ENCODE measurements at places on chromosomes 7 and 10. TPM values are rescaled to one million over a fixed set of nuclear protein-coding genes. Genes with fewer than 3 reads are reported as not detected.

Gene STRIP2
- 3.0 TPM for polyA plus RNA-seq

Gene TRIM74
- 2.0 TPM for polyA plus RNA-seq

Gene BAMBI
- polyA plus RNA-seq: 9.5 TPM

Gene FAM25C
- not detected for polyA plus RNA-seq

GRCh38 chr7:70091362-70091761, 493.1 kb downstream of the AUTS2 start:
- DNase-seq: no peak

DNA sequence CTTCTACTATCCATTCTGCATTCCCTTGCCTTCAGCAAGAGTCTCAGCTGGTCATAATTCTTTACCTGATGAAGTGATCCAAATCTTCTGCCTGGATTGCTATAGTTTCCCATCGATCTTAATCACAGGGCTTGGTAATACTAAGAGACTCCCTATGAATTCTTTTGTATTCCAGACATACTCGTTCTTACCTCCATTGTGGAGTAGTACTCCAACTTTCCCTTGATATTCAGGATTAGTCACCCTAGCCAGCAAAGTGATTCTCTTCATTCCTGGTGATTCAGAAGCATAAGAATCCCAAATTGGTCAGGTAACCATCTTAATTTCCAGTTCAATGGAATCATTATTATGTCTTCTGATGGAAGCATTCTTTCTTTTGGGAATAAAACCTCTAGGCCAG, 96.7 kb downstream of the TWIST1 start:
- no peak for DNase-seq

GRCh38 chr7:123410273-123410904, 124.0 kb downstream of the IQUB start:
- peak; percentile 66 for DNase-seq

DNA sequence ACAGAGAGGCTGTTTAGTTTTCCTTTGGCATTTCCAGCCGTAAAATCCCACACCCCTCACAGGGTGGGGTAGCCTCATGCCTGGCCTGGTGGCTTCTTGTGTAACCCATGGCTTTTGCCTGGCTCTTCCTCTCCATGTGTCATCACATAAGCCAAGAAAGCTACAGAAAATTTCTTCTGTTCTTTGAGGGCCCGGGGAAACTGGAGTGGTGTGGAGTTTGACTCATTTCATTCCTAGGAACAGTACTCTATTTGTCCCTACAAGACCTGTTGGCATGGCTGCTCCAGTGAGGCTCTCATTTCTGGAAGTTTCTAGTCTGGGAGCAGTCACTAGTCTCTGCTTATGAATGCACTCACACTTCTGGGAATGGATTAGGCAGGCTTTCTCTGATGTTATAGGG, 523.9 kb downstream of the SUGCT start:
- DNase-seq: no peak

DNA sequence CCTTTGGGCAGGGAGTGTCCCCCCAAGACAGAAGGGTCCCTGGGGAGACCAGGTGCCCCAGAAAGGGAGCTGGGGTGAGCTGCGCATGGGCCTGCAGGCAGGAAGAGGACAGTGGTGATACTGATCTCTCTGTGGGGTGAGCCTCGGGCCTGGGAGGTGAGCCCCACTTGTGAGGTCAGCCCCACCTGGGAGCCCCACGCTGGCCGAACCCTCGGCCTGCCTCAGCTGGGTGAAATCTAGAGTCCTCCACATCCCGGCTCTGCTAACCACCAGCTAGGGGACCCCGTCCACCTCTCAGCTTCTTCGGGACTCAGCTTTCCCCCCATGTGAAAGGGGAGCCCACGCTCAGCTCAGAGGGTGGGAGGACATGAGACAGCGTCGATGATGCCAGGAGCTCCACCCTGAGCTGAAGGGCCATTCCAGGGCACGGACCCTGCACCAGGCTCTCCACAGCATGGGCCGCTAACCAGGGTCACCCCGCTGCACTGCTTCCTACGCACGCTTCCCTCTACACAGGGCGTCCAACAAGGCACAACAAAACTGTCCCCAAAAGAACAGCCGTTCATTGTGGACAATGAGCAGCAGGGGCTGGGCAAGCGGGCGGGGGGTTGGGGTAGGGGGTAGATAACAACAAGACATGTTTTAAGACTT, 48.7 kb downstream of the CAMK2B start:
- no peak for DNase-seq

All from left renal pelvis (tissue), 4 donors.